ENCODE measurements at places on chromosomes 1 and 21.

GRCh38 chr1:146032631-146033219, 11.2 kb upstream of the HJV start:
- peak; percentile 67 for DNase-seq

GRCh38 chr1:238589843-238590435, 699.2 kb upstream of the ZP4 start:
- peak; percentile 95 for DNase-seq

DNA sequence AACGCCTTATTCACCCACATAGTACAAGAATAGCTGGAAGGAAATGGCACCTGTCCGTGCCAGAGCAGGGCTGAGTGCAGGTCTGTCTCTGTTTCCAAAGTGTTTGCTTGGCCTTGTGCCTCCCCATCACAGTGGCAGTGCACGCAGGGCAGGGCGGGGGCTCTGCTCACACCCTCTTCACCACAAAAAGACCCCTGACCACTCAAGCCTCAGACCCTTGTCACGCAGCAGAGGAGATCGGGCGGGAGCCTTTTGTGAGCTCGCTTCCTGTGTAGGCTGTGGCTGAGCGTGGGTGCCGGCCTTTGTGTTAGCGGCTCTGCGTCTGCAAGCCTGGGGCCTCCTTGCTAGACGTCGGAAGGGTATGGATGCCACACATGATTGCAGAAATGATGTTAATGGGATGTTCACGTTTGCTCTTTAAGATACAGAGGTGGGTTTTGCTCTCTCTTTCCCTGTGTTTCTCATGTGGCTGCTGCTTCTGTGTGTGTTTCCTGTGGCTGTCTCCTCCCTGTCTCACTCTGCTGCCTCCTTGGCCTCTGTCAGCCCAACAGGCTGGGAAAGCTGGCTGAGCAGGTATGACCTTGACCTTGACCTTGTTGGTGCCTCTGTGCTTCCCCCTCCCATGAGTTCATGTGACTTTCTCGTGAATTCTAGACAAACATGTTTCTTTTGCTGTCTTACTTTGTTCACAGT, 45.4 kb downstream of the S100B start:
- DNase-seq: no peak

DNA sequence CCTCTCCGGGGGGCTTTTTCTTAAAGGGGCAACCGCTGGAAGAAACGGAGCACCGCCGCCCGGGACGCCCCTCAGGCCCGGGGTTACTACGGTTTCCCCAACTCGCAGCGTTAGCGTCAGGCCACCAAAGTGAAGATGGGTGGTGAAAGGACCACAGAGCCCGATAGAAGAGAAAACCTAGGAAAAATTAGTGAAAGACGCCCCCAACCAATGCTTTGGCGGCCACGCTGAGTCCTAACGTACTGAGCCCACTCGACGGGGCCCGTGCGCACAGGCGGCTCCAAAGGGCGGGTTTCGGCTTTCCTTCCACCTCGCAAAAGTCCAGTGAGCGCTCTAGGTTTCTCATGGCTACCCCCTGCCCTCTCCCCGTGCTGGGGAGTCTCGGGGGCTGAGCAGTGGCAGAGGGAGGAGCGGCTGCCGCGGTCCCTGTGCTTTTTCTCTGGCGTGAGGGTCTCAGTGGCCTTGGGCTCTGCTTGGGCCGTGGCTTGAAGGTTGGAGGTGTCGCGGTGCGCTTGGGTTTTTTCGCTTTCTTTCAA, 12.2 kb upstream of the SPEN start:
- DNase-seq: no peak

DNA sequence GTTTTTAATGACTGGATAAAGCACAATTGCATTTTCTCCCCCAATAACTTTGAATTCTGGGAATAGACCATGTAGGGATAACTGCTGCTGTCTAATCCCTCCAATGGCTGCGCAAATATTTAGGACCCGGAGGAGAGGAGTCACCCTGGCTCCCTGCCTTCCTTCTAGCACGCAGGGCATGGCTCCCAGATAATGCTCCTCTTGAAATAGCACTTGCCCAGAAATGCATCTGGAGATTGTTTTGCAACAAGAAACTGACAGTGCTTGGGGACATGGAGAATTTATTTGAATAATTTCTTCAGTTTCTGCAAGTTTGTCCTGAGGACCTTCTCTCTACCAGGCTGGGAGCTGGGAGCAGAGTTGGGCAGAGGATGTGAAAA, 83.5 kb downstream of the MAN1C1 start:
- peak; percentile 34 for DNase-seq

GRCh38 chr21:41674402-41674801, 92.5 kb downstream of the RIPK4 start:
- DNase-seq: no peak

DNA sequence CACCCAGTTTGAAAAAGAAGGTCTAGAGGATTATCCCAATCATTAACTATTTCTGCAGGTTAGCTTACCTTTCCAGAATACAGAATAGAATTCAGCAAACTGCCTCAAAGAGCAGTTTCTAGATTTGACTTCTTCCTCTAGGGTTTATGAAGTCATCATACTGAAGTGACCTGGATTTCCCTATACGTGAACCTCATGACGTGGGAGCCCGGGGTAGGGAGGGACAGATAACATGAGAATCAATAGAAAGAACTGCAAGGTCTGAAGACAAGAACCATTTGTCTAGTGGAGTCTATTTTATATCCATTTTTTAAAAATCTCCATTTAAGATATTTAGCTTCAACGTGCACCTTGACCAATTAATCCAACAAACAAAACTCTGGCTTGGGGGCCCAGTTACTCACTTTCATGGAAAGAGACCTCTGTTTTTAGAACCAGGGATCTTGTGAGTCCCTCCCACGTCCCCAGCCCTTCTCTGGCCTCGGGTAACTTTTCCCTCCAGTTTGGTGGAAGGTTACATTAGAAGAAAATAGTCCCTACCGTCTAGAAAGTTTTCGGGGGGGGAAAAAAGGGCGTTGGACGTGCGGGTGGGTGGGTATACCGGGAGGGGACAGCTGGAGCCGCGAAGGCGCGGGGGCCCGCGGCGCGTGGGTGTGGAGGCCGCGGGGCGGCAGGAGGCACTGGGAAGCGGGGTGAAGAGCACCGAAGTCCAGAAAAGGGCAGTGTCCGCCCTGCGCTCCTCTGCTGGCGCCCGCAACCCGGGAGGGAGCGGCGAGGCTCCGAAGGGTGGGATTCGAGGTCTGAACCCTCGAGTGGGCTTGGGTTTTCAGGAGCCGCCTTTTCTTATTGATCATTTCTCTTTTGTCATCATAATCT, 13.8 kb upstream of the POGZ start:
- peak; percentile 47 for DNase-seq

DNA sequence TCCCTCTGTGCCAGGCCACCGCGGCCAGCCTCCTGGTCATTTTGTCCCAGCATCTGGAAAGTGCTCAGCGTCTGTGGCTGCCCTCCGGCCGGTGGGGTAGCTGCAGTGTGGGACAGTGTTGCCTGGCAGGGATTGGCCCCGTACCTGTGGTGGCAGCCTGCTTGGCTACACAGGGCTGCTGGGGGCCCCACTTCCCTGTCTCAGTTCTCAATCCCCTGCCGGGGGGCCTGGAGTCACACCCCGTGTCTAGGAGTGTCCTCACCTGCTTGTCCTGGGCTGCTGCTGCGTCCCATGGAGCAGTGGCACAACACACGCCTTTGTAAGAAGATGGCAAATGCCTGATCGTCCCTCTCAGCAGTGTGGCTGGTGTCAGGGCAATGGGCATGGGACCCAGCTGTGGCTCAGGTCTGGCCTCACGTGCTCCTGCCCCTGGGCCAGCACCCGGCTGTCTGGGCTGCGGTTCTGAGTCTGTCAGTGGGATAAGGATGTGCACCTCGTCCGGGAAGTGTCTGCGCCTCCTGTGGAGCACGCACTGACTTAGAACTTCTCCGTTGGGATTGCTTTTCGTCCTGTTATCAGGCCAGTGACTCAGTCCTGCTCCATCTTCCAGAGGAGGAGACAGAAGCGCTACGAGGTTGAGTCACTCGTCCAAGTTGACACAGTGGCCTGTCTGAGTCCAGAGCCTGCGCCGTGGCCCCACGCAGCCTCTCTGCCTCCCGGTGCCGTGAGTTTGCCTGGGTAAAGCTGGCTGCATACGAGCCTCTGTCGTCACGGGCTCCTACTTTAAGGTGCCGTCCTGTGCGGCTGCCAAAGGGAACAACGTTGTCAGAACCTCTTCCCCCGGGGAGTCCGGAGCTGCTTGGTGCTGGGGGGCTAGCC, 41.0 kb downstream of the CRYAA start:
- peak; percentile 77 for DNase-seq

DNA sequence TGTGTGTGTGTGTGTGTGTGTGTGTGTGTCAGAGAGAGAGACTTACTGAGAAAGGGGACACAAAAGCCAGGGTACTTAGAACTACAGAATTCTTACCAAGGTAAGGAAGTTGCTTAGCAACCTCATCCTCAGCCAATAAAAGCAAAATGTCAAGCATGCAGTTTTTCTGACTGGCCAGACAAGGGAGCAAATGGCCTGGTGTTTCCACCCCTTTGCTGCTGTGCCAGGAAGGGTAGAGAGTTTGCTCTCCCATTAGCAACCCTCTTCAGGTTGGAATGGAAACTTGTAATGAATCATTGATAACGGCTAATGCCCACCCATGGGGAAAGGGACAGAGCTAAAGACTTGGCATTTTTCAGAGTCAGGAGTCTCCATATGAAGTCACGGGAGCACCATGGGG, 10.6 kb downstream of the RXRG start:
- DNase-seq: no peak

- peak; percentile 71 for DNase-seq
Measured at GRCh38 chr1:63651161-63651701, 58.0 kb downstream of the PGM1 start.

DNA sequence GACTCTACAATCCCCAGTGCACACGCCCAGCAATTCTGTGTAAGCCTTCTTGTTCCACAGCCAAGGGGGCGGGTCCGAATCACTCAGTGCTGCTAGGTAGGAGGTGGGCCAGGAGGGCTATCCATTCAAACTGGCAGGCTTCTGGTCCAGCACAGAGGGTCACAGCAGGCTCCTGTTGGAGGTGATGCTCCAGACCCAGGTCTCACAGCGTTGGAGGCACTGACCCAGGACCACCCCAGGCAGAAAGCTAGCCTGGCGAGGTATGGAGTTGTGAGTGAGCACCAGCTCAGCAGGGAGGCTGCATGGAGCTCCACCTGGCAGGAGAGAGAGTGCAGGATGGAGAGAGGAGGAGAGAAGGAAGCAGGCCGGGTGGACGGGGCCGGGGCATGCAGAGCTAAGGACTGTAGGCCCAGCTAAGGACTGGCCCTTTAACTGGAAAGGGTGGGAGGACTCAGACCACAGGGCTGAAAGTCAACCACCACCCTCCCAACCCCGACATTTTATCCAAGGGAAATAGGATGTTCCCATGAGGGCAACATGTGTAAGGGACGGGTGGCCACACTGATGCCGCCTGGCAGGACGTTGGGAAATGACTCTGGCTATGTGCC, 38.7 kb downstream of the GPR161 start:
- no peak for DNase-seq

GRCh38 chr1:58708166-58708565, 8.3 kb upstream of the MYSM1 start:
- no peak for DNase-seq

DNA sequence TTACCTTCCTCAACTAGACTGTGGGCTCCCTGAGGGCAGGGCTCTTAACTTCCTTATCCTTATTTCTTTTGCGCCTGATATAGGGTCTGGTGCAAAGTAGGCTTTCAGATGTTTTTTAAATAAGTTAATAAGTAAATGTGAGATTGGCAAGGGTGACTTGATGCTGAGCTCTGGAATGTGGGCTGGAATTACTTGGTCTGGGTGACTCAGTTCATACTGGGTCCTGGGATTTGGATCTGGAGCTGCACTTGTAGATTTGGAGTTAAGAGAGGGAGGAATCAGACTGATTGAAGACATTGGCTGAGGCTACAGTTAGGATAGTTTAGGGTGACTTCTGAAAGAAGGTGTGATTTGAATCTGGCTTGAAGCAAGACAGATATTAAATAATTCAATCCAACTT, 190.9 kb downstream of the GIPC2 start:
- peak; percentile 41 for DNase-seq

GRCh38 chr21:23281917-23282316, 2283.7 kb downstream of the NCAM2 start:
- no peak for DNase-seq
